ENCODE measurements at places on chromosomes 2 and 18.

GRCh38 chr18:24009651-24010333 lies 4.8 kb upstream of the TTC39C start:
- peak; percentile 31 for DNase-seq

- DNase-seq = no peak
Measured at GRCh38 chr2:74053959-74054715, 69.4 kb downstream of the TET3 start.

DNA sequence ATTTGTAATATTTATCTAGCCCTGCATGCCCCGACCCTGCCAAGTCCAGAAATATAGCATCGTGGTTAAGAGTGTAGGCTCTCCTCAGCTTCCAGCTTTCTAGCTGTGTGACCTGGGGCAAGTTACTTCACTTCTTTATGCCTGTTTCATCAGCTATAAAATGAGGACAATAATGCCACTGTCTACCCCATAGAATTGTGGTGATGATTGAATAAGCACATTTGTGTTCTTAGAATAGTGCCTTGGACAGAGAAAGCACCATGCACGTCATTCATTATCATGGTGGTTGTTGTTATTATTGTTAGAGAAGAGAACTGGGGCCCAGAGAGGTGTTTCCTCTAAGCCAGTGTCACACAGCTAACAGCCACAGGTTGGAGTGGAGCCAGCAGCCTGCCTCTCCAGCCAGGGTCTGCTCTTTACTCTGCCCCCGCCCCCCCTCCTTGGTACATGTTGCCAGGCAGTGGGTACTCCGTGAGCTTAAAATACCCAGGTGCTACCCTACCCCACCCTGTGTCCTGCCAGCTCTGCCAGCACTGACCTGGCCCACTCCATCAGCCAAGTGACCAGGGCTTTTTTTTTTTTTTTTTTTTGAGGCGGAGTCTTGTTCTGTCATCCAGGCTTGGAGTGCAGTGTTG lies 202.1 kb downstream of the CTIF start:
- no peak for DNase-seq

- DNase-seq = no peak
Measured at GRCh38 chr2:96315400-96316071, 9.6 kb upstream of the ITPRIPL1 start.

DNA sequence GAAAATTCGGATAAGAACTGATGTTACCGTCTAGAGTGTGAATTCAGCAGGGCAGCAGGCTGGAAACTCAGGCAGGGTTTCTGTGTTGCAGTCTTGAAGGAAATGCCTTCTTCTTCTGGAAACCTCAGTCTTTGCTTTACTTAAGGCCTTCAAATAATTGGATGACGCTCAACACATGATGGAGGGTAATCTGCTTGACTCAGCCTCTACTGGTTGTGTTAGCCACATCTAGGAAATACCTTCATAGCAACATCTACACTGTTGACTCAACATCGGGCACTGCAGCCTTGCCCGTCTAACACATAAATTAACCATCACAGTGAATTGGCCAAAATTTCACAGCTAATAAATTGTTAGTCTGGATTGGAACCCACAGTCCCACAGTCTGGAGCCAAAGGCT lies 37.2 kb downstream of the YPEL5 start:
- DNase-seq = no peak

- no peak for DNase-seq
Measured at GRCh38 chr2:181563101-181563692, 93.7 kb downstream of the CERKL start.

GRCh38 chr18:8786483-8787370 lies 81.4 kb downstream of the MTCL1 start:
- DNase-seq = peak; percentile 6

Measured in activated CD4-positive, alpha-beta T cell treated with anti-CD3 and anti-CD28 coated beads, Interleukin-2, amount 50 U/mL, for 1 hour (primary cell).